Activated T-cell treated with anti-CD3 and anti-CD28 coated beads, Interleukin-2, amount 50 U/mL, for 24 hours (primary cell): ENCODE measurements at places on chromosomes 1 and 21.

- no peak for DNase-seq
Measured at GRCh38 chr1:235304549-235305451, 23.2 kb downstream of the ARID4B start.

GRCh38 chr1:149899460-149900284 lies at the start of gene BOLA1:
Gene BOLA1, plus strand, starts transcription at chr1:149899568. Its CDS starts 492 bp downstream, at chr1:149900060.
- peak; percentile 86 for DNase-seq

DNA sequence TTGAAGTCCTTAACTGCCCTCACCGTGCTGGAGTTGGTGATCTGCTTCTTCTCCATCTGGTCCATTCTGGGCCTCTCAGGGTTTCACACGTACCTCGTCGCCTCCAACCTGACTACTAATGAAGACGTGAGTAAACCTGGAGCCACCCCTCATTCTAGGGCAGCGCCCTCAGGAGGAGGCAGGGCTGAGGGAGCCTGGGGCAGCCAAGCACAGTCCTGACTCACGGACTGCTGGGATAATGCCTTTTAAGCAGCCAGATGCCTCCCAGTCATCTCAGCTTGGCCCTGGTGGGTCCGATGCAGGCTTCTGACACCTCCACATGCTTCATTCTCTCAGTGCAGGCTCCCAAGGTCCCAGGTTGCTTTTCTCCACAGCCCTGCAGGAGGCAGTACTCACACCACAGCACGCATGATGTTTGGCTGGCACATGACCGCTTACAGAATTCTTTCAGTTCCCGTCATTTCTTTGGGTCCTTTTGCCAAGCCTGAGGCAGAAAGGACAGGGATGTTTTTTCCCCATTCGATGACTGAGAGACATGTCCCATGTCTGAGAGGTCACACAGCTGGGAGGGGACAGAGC lies 11.8 kb upstream of the SFN start:
- no peak for DNase-seq

- no peak for DNase-seq
Measured at GRCh38 chr1:225447650-225448089, 19.8 kb upstream of the LBR start.

GRCh38 chr1:94063379-94063778 lies 57.6 kb downstream of the ABCA4 start:
- DNase-seq, result no peak

- DNase-seq, result no peak
Measured at GRCh38 chr1:77287535-77287934, 5.7 kb downstream of the AK5 start.

DNA sequence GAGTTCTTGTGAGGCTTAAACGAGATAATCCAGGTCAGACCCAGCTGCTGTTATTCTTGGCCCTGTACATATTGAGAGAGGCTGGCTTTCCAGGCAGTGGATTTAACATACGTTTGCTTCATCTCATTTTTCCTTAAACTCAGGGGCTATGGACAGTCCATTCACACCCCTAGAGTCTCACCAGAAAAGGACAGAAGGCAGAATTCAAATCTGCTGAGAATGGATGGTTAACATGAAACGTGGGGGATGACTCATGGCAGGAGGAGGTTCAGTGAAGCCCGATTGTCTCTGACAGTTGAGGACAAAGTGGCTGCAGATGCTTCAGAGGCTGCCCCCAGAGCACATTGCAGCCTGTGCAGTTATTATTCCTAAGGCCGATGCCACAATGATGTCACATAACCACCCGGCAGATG lies 39.5 kb downstream of the TGFB2 start:
- DNase-seq, result no peak

DNA sequence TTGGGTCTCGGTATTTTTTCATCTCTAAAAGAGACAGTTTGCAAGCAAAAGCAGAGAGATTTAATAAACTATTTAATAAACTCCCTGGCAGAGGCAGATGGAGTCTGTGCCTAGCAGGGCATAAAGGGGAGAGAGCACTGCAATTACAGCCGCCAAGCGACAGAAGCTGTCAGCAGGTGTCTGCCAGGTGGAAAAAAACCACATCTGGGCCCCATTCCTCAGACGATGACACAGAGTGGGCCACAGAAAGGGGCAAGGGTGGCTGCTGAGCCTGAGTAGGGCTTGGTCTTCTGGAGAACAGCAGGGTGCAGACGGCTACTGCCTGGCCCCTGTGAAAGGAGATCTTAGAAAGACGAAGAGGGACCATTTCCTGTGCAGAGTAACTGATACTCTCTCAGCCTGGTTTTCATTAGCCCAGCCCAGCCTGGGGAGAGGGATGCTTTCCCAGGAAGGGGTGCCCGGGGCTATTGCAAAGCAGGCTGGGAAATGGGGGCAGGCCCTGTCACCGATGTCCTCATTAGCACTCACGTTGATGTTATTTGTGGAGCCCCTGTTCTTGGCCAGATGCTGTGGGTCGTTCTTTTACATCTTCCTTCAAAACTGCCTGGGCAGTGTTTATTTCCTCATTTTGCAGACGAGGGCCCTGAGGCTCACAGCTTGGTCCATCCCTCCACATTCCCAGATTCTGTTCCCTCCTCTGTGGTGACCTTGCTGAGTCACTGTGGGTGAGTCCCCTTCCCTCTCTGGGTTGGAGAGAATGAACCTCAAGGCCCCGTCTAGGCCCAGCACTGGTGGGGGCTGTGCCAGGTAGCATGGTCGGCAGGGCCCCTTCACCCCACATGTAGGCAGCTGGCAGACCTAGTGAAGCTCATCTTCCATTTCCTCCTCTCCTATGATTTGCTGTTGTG lies 472.7 kb downstream of the PTPRU start:
- DNase-seq, result no peak

- no peak for DNase-seq
Measured at GRCh38 chr1:19124273-19124672, 85.8 kb downstream of the UBR4 start.

GRCh38 chr1:227576189-227576588 lies 12.8 kb downstream of the ZNF678 start:
- no peak for DNase-seq

DNA sequence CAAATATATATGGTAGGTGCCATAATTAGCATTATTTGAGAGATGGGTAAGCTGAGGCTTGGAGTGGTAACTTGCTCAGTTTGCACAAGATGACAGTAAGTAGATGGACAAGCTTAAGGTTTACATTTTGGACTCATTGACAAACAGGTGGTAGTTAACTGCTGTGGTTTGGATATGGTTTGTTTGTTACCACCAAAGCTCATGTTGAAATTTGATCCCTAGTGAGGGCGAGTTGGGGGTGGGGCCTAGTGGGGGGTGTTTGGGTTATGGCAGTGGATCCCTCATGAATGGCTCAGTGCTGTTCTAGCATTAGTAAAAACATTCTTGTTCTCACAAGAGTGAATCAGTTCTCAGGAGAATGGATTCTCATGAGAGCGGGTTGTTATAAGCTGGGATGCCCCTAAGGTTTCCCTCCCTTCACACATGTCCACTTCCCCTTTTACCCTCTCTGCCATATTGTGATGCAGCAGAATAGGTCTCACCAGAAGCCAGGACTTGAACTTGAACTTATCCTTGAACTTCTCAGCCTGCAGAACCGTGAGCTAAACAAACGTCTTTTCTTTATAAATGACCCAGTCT lies 6.6 kb upstream of the PRRX1 start:
- no peak for DNase-seq

DNA sequence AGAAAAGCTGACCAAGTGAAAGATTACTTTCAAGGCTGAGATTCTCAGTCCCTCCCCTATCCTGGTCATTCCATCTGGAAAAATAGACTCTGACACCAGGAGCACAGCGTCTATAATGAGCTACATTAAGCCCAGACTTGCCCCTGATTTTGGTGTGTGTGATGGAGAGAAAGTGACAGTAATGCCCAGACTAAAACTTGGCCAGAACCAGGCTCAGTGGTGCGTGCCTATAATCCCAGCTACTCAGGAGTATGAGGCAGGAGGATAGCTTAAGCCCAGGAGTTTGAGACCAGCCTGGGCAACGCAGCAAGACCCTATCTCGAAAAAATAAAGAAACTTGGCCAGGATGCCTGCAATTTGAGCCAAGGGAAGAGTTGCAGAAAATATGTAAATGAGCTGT lies 15.9 kb downstream of the PLEKHA6 start:
- no peak for DNase-seq

- DNase-seq, result peak; percentile 87
Measured at GRCh38 chr21:14215971-14216641, at the start of gene RBM11. Gene RBM11, plus strand, starts transcription at chr21:14216157. Its CDS starts 30 bp downstream, at chr21:14216187.

- no peak for DNase-seq
Measured at GRCh38 chr1:36446746-36447145, 3.5 kb downstream of the OSCP1 start.

GRCh38 chr1:228903434-228904071 lies 168.3 kb downstream of the RHOU start:
- no peak for DNase-seq

DNA sequence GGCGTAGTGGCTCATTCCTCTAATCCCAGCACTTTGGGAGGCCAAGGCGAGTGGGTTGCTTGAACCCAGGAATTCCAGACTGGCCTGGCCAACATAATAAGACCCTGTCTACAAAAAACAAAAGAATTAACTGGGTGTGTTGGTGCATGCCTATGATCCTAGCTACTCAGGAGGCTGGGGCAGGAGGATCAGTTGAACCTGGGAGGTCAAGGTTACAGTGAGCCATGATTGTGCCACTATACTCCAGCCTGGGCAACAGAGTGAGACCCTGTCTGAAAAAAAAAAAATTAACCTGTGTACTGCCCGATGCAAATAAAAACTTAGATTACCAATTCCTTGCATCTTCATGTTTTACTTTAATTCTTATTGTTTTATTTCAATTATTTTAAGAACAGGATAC lies 193.2 kb downstream of the PATJ start:
- no peak for DNase-seq

GRCh38 chr1:62735491-62736171 lies 47.4 kb upstream of the DOCK7 start:
- no peak for DNase-seq

GRCh38 chr1:240136402-240136801 lies 44.7 kb downstream of the FMN2 start:
- no peak for DNase-seq

- DNase-seq, result no peak
Measured at GRCh38 chr1:207021139-207021861, 11.3 kb downstream of the C1orf116 start.

GRCh38 chr1:241765390-241765789 lies 82.6 kb upstream of the EXO1 start:
- no peak for DNase-seq

DNA sequence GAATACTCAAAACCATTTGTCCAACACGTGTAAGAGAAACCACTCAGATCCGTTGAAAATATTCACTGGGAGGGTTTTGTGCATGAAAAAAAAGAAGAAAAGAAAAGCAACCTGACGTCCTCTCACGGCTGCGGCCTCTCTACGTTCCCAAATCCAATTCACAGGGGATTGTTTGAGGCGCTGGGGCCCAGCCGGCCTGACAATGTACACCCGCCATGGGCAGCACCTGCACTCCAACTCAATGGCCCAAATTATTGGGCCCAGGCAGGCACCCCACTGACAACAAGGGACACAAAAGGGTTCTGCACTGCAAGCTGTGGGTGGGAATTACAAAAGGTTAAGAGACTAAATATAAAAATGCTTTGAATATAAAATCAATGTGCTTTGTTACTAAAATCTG lies 41.5 kb downstream of the MORN1 start:
- no peak for DNase-seq

GRCh38 chr21:35814858-35815619 lies 245.3 kb downstream of the SETD4 start:
- no peak for DNase-seq

DNA sequence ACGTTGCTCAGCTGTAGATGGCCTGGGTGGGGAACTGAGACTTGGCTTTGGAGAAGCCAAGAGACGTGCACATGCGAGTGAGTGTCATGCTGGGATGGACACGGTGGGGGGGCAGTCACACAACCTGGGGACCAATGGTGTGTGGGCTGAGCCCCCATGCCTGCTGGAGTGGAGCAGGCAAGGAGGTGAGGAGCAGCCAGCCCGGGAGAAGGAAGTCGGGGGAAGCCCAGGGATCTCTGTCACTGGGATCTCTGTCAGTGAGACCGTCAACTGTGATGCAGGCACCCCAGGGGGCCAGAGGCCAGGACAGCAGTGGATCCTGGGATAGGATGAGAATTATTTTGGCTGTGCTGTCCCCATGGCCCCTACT lies 11.0 kb upstream of the ZNF669 start:
- DNase-seq, result no peak

DNA sequence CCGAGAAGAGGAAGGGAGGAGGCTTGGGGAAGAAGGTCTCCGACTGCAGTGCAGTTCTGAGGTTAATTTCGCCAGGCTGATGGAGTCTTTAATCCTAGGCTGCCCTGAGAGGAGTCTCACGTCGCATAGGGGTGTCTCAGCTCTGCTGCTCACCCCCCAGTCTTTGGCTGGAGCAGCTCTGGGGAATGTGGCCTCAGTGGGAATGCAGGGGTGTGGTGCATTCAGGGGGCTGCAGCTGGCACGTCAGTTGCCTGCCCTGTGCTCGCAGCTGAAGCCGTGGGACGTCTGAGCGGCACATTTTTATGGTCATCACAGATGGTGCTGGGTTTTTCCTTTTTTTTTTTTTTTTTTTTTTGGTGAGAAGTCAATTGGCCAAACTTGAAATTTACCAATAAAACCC lies 38.2 kb downstream of the ACTN2 start:
- DNase-seq, result no peak

DNA sequence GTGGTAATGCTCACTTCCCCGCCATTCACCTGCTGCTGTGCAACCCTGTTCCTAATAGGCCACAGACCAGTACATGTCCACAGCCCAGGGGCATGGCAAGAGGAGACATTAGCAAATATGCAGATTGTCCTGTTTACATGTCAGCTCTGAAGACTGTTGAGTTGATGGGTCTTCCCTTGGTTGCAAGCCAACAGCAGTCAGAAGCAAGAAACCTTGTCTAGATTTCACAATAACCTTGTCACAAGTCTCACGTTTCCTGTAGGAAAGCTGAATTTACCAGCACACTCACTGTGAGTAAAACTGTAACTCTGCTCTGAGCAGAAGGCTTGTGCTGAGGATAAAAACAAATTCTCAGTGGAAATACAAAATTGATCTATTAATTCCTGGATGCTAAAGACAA lies 195.1 kb downstream of the HLX start:
- DNase-seq, result no peak

DNA sequence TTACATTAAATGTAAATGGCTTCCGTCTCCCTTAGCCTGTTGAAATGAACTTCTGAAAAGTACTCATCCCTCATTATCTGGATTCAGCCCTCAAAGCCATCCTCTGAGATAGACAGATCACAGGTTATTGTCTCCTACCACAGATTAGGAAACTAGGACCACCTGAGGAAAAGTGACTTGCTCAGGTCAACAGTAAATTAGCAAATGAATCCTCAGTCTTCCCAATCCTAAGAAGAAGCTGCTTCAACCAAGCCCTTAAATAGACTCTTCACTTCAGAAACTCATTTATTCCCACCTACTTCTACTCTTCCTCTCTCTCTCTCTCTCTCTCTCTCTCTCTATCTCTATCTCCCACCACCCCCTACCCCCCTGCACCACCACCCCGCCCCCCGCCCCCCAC lies 152.3 kb downstream of the DMRTA2 start:
- no peak for DNase-seq
